ENCODE measurements at places on chromosomes 7 and 10.
A peak's percentile ranks its signal among the peaks of the same experiment; 100 is the strongest.

DNA sequence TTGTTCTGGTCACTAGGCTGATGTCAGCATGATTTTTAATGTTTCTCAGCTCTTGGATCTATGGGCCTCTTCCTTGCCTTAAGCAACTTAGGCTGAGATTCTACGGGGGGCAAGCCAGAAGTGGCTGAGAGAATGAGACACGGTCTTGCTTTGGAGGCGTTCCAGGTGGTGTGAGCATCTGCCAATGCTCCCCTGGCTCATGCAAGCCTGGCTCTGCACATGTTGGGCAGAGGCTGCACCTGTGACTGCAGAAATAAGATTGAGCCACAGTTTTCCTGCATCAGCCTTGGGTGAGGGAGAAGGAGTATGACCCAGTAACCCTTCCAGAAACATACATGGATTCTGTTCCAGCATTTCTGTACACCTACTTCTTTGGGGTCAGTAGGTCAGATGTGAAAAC, 41.9 kb downstream of the C10orf120 start:
- no peak for DNase-seq

DNA sequence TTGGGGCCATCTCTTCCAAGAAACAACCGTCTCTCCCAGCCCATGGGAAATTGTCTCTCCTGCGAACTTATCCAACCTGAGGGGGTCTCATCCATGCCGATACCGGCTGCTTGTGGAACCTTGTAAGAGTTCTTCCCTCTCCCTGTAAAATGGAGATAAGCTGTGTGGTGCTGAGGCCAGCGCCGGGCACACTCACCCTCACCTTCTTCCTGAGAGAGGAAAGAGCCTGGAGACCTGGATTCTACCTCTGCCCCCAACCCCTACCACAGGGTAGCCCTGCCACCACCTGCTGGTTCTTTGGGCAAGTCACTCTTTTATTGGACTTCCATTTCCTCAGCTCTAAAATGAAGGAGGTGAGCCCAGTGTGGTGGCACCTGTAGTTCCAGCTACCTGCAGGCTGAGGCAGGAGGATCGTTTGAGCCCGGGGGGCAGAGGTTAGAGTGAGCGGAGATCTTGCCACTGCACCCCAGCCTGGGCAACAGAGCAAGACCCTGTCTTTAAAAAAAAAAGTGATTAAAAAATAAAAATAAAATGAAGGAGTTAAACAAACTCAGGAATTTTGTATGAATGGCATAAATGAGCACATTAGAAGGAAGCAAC, 38.4 kb upstream of the PSAP start:
- DNase-seq: peak; percentile 15

GRCh38 chr7:28062197-28062991, 118.2 kb downstream of the JAZF1 start:
- peak; percentile 59 for DNase-seq

GRCh38 chr10:86390337-86391120, 23.9 kb upstream of the GRID1 start:
- DNase-seq: no peak

GRCh38 chr10:101467286-101467770, 113.4 kb downstream of the BTRC start:
- peak; percentile 83 for DNase-seq

DNA sequence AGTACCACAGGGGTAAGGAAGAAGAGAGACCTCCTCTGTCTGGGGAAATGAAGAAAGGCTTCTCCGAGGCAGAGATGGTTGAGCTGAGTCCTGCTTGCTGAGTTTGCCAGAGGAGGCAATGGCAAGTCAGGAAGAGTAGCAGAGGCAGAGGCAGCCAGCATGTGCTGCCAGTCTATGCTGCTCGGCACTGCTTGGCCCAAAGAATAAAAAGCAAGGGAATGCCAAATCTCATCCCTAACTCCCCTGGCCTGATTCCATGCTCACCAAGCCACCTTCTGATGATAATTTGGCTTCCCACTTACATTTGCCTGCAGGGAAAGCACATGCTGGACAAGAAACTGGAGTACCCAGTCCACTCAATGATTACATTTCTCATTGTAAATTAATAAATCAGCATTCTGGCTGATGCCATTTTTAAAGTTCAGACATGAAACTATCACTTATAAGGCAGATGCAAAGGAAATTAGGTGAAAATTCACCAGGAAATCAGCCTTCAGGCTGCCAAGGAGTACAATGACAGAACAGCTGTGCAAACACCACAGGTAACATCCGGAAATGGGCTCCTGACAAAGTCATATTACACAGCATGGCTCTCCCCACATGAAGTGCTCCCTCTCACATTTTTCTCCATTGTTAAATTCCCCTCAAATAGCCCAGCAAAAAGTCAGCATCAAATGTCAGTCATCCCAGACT, 245.9 kb downstream of the MTERF1 start:
- DNase-seq: no peak

GRCh38 chr10:104521901-104522694, 119.0 kb upstream of the SORCS3 start:
- DNase-seq: no peak

GRCh38 chr7:14821757-14822480, 80.6 kb downstream of the DGKB start:
- DNase-seq: no peak

DNA sequence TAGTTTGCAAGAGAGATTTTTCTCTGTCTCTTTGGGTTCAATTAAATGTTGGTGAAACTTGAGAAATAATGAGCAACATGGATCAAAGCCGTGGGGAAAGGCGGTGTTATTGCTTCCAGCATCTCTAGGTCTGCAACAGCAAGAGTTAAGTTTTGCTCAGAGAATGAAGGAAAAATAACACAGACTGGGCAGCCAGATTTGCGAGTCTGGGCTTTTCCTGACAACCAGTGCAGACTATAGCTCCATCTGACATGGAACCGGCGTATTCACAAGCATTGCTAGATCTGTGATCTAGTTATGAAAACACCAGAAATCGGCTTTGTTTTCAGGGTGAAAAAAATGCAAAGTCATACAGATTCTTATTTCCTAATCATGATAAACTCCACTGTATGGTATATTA, 110.4 kb downstream of the CAMK1D start:
- no peak for DNase-seq

DNA sequence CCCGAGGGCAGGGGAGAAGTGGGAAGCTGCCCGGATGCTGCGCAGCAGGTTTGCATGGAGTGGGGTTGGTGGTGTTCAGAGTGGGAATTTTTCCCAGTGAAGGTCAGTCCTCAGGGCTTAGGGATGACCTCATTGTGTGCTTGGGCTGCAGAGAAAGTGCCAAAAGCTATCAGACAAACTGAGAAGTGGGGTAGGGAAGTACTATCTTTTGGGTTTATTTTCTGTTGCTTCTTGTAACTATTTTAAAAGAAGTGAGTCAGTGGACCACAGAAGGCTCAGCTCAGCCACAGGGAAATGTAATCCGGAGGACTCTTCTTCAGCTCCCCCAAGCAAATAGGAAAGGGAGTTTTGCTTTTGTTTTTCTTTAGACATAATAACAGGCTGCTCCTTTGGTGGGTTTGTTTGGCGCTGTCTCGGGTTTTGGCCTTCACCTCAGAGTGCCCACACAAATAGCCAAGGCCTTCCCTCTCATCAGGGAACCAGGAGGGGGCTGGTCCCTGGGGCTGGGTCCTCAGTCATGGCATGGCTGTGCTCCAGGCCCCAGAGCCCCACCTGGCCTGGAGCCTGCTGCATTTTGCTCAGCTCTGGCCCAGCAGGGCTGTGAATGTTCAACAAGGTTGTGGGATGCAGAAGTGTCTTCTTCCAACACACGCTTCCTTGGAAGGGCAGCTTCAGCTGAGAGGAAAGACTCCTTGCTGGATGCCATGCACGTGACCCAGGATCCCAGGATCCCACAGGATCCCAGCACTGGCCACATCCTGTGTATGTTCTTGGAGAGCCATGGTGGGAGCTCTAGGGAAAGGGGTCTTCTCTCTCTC, 5.4 kb upstream of the FAM170B start:
- no peak for DNase-seq

DNA sequence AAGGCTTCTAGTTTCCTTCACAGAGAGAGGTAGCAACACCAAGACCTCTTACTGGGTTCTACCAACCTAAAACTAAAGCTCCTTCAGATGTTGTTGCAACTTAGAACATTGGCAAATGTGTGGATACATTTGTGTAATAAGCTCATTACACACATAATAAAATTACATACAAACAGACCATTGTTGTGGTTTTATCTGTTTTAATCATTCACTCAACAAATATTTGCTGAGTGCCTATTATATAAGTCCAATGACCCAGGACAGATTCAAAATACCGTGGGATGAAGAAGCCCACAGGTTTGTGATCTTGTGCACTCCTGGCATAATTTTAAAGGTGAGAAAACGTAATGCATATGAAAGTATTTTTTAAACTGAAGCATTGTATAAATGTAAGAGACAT, 160.4 kb upstream of the NPVF start:
- no peak for DNase-seq

GRCh38 chr10:85643171-85643844, 723.3 kb downstream of the GRID1 start:
- DNase-seq: no peak

GRCh38 chr10:31977440-31978155, 49.0 kb upstream of the ARHGAP12 start:
- no peak for DNase-seq

DNA sequence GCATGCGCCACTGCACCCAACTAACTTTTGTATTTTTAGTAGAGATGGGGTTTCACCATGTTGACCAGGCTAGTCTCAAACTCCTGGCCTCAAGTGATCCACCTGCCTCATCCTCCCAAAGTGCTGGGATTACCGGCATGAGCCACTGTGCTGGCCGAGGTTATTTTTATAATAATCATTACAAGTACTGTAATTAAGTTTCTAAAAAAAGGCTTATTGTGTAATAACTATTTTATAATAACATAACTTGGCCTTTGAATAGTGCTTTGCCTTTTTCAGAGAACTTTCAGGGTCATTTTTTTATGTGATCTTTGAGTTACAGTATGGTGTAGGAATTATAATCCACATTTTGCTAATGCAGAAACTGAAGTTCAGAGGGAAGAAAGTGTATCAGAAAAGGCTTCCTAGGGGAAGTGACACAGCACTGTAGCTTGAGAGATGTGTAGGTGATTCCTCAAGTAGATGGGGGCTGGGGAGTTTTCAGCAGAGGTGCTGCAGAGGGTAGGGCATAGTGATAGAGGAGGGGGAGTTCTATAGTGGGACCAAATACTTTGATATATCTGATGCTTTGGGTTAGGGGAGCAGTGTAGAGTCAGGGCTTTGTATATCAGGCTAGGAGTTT, 9.2 kb upstream of the SYPL1 start:
- DNase-seq: no peak

DNA sequence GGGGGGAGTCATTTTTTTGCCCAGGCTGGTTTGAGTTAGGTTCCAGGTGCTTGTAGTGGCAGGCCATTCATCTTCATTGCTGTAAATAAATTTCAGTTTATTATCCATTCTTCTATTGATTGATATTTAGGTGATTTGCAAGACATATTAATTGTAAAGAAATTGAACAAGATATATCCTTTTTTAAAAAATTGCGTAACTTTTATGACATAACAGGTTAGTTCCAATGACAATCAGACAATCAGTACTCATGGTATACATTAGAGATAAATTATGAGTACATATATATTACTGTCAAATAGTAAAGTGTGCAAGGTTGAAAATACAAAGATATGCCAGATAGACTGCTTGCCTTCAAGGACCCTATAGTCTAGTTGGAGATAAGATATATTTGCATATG, 92.2 kb upstream of the GLCCI1 start:
- no peak for DNase-seq

DNA sequence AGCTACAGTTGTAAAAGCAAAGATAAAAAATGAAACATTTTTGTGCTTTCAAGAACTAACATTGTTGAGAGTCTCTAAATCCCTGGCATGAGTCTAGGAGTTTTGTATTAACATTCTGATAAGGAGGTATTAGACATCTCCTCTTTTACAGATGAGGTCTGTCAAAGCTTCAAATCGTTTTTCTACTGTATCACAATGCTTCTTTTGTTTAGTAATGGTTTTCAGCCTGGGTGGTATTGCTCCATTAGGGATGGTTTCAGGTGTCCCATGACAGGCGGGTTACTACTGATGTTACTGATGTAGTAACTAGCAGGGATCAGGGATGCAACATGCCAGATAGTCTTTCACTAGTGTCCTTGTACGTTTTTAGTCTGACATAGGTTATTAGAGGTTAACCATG, 27.4 kb downstream of the STAM start:
- DNase-seq: no peak

DNA sequence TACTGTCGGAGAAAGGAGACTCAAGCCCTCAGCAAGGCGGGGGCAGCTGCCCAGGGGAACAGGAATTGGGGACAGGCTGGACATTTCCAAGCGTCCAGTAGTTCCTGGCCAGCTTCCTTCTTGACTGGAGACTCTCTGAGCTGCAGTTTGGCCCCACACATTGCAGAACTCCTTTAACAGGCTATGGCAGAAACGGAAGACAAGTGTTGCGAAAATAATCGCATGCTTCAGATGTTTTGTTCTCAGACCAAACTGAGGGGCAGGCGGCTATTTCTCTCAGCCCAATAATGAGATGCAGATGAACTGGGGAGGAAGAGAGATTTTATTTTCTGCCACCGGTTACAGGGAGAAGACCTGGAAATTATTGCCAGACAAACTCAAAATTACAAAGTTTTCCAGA, 88.0 kb upstream of the PFKP start:
- DNase-seq: no peak

- no peak for DNase-seq
These were observed 104.6 kb upstream of the GDF10 start for GRCh38 chr10:47195274-47195885.

- no peak for DNase-seq
These were observed 3.5 kb upstream of the LMBR1 start for GRCh38 chr7:156896388-156897022.

DNA sequence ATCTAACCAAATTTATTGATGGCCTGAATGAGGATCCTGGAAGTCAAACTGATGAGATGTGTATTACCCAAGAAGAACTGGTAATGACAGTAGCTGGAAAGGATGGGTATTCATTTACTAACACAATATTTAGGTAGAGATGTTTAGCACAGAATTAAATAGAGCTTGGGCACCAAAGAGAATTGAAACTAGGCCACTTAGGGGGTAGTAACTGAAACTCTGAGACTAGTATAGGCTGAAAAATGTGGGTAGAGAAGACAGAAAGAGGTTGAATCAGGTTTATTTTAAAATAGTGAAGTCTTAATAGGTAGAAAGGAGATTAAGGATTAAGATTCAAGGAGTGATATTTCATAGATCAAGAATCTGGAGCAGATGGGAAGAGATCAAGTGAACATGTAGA, 155.8 kb downstream of the MLLT10 start:
- no peak for DNase-seq
